Chondrocyte (in vitro differentiated cells): ENCODE measurements at places on chromosomes 13 and 19. TPM values are rescaled to one million over a fixed set of nuclear protein-coding genes. Genes with fewer than 3 reads are reported as not detected.

ANGPTL4 gene
- total RNA-seq, result 56.4 to 143 TPM (median 127 TPM) in 3 replicates

ZNF627 gene
- 13.0 to 14.2 TPM (median 13.6 TPM) in 3 replicates for total RNA-seq

CGB8 gene
- 1.7 to 3.1 TPM (median 2.4 TPM) in 3 replicates for total RNA-seq

DNA sequence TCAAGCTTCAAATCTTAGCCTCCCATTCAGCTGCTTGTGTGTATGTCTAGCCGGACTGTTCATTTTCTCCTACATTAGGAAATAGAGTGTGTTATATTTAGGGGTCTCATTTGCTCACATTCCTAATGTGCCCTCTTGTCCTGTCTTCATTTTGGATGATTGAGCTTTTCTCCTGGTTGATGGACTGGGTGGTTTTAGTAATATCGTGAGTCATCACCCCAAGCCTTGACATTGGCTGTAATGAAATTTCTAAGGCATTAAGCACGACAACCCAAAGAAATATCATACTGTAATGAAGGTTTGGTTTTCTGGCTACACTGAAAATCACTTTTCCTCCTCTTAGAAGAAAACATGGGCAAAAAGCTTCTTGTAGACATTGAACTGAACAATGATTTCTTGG is 110.7 kb upstream of the WASF3 start:
- no peak for DNase-seq

DNA sequence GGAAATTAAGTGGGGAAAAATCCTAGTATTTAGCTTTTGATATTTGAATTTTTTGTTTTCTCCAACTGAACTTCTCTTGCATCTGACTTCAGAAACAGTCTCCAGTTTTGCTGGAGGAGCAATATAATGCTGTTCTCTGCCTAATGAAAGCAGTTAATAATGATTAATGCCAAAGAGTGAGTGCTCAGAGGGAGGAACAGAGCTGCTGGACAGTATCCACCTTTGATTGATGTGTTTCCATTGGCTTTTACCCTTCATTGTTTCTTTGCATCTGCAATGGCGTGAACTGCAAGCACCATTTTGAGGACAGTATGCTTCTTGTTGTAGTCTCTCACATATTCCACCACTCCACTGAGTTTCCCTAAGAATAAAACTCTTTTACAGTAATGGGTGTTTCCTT is 193.4 kb downstream of the ITGBL1 start:
- no peak for DNase-seq

GRCh38 chr19:15010501-15011300 is 31.0 kb upstream of the SLC1A6 start:
- no peak for DNase-seq

DNA sequence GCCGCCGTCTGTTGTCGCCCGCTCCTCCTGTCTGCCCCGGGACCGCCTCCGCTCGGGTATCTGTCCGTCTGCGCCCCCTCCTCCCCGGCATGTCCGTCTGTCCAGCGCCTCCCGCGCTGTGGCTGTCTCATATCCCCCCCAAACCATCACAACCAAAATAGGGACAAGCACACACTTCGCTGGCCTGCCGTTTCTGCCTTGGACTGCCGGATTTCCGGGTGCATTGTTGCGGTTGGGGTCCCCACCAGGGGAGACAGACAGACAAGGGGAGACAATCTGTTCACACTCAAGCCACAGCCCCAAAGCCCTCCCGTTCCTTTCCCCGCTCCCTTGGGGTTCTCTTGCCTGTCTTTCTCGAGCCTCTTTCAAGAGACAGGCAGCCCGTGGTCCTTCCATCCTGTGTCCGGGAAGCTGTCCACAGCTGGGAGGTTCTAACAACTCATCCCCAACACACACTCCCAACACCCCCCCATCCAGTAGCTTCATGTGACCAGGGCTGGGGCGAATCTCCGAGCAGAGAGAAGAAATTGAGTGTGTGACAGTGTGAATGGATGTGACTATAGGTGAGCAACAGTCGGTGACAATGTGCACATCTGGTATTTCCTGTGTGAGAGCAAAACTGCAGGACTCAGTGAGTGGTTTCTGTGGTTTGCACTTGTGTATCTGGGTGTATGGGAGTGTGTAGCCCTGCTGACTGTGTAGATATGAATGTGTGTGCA is 16.5 kb upstream of the FOSB start:
- DNase-seq, result no peak

DNA sequence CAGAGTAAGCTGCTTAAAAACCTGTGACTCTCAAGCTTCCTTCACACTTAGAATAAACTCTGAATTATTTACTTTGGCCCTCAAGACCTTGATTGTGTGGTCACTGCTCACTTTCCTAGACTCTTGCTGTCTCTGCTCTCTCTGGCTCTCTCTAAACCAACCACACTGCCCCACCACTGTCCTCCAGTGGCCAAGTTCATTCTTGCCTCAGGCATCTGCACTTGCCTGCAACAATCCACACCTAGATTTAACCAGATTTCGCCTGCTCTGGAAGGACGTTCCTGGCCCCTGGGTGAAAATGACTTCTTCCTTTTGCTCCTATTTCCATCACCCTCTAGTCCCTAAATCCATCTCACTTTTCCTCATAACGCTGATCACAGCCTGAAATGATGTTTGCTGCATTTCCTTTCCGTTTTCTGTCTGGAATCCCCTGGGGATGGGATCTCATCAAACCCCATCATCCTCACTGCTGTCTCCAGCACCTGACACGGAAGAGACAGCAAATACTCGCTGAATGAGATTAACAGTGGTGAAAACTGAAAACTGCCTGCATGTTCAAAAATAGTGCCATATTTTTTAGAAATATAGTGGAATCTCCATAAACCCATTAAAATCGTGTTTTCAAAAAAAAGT is 232.6 kb downstream of the UQCRFS1 start:
- no peak for DNase-seq

GRCh38 chr13:45696610-45697226 is 5.4 kb upstream of the CBY2 start:
- DNase-seq, result no peak

- no peak for DNase-seq
These were observed 25.6 kb downstream of the TMEM255B start for GRCh38 chr13:113784645-113785024.

DNA sequence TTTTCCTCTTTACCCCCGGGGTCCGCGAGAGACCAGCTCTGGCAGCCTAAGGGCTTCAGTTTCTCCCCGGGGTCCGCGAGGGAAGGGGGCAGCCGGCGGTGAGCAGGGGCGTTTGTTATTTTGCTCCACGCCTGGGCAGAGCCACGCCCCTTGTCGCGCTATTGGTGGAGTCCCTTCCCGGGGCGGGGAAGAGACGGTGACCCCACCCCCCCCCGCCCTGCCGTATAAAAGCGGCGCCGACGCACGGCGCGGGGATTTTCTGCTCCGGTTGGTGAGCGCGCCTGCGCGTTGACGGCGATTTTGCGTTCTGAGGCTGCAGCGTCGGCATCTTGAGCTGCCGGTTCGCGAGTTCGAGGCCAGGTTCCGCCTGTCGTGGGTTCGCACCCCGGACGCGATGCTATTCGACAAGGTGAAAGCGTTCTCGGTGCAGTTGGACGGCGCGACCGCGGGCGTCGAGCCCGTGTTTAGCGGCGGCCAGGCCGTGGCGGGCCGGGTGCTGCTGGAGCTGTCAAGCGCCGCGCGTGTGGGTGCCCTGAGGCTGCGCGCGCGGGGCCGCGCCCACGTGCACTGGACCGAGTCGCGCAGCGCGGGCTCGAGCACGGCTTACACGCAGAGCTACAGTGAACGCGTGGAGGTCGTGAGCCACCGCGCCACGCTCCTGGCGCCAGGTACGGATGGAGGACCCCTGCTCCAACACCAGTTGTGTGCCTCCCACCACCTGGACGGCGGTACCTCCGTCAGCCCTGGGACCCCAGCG is at the start of gene ARRDC2:
ARRDC2 (plus strand) TSS at position 254 of the 757 bp plus-strand sequence; CDS start at position 395, 141 bp downstream.
- no peak for DNase-seq
